Mesothelial cell of epicardium (in vitro differentiated cells): ENCODE measurements at places on chromosomes 11 and 22.

GRCh38 chr11:111846063-111846462 is 25.3 kb downstream of the ALG9 start:
- no peak for DNase-seq

DNA sequence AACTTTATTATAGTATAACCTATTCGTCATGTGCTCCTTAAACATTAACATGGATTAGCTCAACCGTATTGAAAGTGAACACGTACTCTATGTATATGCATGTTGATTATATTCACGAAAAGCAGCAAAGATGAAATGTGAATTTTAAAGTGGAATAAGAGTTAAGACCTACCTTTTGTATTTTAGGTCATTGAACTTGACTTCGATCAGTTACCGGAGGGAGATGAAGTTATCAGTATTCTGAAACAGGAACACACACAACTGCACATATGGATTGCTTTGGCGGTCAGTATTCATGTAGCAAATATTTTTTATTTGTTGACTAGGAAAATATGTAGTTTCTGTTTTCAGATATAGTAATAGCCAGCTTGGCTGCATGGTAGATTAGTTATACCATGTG is 1.4 kb downstream of the CTR9 start:
- DNase-seq, result no peak

GRCh38 chr11:134393638-134394037 is 18.4 kb downstream of the B3GAT1 start:
- no peak for DNase-seq

GRCh38 chr11:106961518-106961917 is 56.8 kb downstream of the GUCY1A2 start:
- DNase-seq, result no peak

- no peak for DNase-seq
Measured at GRCh38 chr22:41848468-41848867, 15.6 kb downstream of the SREBF2 start.

DNA sequence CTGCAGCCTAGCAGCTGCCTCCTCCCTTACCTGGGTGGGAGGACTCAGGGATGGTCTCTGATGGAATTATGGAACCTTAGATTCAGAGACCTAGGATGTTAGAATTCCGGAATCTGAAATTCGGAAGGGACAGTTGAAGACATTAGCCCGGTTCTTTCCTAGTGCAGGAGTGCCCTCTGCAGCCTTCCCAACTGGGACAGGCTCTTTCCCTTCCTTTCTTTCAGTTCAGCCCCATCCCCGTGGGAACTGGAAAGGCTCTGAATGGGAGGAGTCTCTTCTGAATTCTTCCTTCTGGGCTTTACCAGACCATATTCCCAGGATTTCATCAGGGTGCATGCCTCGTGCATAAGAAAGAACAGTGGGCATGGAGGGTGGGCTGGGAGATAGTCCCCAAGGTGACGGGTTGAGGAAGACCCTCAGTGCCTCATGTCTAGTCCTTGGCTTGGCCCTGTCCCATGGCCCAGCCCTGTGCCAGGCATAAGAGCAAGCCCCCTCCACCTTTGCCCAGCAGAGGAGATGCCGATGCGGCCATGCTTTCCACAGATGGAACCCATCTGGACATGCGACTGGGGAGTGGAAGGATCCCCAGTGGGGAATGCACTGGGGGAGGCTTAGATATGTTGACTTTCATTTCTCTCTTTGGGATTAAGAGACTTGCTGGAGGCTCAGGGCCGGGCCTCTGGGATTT is 14.4 kb downstream of the DNAJB13 start:
- no peak for DNase-seq

- no peak for DNase-seq
Measured at GRCh38 chr11:65293909-65294381, 20.7 kb upstream of the CDC42EP2 start.

DNA sequence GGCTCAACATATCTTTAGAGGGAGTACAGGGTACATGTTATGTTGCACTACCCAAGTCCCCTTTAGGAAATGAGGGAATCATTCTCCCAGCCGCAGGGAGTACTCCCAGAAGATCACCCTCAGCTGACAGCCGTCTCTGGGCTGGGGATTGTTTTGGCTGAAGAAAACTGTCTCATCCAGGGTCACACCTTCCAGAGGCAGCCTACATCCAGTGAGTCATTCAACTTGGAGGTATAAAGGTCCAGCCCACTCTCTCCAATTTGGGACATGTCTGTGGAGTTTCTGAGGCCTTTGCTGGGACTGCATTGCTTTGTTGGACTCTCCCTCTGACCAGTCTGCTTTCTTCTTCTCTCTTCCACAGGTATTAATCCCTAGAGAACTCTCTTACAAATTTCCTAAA is 42.1 kb downstream of the RASSF10 start:
- no peak for DNase-seq

DNA sequence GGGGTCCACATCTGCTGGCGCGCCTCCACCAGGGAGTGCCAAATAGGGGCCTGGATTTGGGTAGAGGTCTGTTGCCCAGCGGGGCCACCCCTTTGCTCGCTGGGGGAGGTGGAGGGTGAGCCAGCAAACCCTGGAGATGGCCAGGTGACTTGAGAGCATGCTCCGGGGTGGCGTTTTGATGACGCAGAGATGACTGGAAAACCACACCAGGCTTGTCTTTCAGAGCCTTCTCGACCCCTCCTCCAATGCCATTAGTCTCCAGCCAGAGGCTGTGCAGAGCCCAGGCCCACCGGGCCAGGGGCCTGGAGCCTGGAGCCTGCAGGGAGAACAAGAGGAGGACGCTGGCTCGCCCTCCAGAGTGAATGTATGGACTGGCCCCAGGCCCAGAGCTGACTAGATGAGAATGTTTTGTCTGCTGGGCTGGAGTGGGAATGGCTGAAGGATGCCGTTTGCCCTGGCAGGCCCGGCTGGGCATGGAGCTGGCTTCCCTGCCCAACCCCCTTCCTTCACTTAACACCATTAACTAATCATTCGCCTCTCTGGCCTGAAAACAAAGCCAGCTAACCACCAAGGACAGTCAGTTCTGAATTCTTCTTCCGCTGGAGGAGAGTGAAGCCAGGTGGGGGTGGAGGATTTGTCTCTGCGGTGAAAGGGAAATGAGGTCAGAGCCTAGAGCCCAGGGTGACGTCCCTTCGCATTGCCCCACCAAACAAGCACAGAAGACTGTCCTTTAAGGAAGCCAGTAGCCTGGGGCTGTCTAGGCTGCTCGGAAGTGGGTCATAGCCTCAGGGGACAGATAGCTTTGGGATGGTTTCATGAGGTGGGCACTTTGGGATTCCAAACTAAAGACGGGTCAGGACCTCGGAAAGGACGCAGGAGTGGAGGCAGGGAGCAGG is 1.6 kb upstream of the MCAM start:
- no peak for DNase-seq

DNA sequence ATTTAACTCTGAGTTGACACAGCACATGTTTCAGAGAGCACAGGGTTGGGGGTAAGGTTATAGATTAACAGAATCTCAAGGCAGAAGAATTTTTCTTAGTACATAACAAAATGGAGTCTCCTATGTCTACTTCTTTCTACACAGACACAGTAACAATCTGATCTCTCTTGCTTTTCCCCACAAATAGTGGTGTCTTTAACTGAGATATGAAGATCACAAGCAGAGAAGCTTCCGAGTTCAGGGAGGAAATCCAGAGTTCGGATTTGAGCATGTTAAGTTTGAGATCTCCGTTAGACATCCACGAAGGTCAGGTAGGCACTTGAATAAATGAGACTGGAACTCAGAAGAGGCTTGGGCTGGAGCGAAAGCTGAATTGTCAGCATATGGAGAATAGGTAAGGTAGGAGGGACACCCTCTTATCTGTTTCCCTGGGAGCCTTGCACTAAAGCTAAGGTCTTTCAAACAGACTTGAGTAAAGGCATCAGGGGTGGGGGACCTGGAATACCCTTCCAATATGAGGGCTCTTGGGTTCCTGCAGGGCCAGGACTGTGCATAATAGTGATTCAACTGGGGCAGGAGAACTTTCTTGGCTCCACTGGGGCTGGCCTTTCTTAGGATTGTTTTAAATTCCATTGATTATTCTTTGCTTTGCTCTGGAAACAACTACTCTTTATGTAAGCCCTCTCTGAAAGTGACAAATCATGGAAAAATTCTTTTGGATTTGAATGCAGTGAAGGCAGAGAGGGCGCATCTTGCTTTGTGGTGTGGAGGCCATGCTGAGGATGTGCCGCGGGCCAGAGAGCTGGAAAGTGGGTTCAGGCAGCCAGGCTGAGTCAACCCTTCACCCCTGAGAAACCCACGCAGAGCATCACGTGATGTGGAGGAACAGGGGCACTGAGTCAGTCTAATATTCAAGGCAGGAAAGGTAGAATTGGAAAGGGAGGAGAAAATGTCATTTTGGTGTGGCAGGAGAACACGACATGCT is 62.7 kb upstream of the AMPD3 start:
- no peak for DNase-seq

DNA sequence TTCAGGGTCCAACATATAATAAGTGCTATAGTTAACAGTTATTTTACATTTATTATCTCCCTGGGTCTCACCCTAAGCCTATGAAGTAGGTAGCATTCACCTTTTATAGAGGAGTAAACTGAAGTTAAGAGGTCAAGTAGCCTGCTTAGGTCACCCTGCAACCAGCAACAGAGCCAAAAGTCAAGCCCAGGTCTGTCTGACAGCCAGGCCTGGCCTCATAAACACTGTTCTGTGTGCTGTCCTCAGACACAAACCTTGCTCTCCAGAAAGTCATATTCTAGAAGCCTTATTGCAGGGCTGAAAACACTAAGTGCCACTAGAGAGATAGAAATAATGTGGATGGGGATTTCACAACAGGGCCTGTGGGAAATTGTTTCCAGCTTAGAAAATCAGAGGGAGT is 59.3 kb downstream of the BDNF start:
- DNase-seq, result no peak

- peak; percentile 79 for DNase-seq
Measured at GRCh38 chr22:26756675-26757293, 99.4 kb downstream of the MIAT start.

DNA sequence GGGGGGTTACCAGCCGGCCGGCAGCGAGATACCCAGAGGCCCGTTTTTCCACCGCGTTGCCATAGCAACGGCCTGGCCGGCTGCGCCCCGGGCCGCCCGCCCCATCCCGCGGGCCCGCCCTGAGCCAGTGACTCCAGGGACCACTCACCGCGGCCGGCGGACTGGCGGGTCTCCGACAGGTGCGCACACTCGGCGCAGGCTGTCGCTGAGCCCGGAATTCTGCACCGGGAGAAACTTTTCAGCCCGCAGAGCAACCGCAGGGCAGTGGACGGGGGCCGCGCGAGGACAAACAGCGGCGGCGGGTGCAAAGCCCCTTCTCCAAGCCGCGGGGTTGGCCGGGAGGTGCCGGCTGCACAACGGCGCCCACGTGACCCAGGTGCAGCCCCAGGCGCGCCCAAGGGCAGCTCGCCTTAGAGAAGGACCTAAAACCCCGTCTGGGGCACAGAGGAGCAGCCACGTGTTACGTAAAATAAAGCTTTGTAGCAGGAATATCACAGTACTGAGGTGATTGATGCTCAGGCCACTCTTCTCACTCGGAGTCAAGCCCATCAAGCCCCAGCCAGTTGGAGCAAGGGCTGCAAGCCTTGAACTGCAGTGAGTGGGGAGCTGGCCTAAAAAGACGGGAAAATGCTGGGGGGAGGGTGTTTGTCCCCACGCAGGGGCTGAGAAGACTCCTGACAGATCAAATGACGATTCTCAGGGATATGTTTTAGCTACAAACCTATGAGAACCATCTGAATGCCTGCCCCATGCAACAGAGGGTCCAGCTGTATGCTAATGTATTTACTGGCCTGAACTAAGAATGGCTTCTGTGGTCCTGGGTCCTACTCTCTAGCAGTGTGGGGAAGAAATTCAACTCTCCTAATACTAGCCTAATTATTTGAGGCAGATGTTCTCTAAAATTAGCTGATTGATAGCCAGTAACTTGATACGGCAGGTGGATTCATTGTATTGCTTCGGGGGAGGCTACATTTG is at the start of gene STK33:
Gene STK33 (minus strand): TSS at position 294 of the 975 bp plus-strand sequence. CDS start 119,323 bp downstream, outside the sequence.
- peak; percentile 49 for DNase-seq

GRCh38 chr11:61507962-61508861 is at the start of gene LRRC10B:
Gene LRRC10B, plus strand, starts transcription at chr11:61508749. Its CDS starts 250 bp downstream, at chr11:61508999.
- peak; percentile 66 for DNase-seq

GRCh38 chr11:16738947-16739815 is 734 bp downstream of the C11orf58 start:
- no peak for DNase-seq

DNA sequence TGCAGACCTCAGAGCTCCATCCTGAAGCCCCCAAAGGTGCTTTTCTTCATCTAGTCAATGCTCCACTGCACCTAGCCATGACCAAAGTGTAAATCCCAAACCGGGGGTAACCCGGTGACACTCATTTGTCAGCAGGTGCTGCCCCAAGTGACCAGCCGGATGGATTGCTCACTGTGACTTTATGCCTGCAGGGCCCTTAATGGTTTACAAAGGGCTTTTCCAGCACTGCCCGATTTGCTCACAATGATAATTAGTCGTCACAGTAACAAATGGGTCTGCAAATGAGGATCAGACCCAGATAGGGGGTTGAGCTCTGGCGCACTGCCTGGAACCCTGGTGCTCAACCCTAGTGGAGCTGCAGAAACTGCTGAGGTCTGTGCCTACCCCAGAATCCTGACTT is 45.7 kb upstream of the CD5 start:
- DNase-seq, result no peak

GRCh38 chr11:95625164-95625900 is 164.2 kb downstream of the FAM76B start:
- no peak for DNase-seq

- no peak for DNase-seq
Measured at GRCh38 chr11:69439651-69440464, 41.6 kb upstream of the LINC01488 start.

- DNase-seq, result no peak
Measured at GRCh38 chr22:35212009-35212408, 45.3 kb upstream of the HMGXB4 start.

DNA sequence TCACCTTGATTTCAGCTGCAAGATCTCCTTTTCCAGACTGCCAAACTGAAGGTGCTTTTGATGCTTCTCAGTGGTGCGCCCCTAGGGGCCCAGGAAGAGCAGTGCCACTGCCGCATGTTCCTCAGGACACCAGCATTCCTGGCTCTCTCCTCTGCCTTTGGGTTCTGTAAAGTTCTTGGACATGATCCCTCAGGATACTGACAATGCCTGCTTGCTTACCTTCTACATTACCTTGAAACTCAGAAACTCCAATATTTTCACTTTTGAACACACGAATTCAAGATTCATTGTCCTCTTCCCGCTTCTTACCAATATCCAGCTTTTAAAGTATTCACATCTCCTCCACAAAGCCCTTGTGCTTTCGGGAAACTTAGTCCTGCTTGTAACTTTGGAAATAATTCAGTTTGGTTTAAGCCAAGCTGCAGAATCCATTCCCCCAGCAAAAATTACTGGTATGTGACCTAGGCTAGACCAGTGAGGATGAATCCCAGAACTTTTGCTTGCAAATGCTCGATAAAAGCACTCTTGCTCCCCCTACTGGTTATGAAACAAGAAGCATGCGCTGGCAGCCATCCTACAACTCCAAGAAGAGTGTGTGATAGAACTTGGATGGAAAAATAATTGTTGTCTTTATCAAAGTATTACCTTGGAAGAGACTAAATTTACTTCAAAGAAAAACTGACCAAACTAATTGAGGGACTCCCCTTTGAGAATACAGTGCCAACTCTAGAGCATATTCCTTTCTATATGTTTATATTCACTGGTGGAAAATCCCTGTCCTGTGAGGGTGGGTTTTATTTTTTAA is 16.5 kb upstream of the OR5B21 start:
- no peak for DNase-seq
